ENCODE measurements at places on chromosomes 7 and 10.

GRCh38 chr7:23298141-23298881, 828 bp upstream of the MALSU1 start:
- DNase-seq: peak; percentile 86

GRCh38 chr7:17019106-17019505, 137.3 kb upstream of the AGR3 start:
- no peak for DNase-seq

DNA sequence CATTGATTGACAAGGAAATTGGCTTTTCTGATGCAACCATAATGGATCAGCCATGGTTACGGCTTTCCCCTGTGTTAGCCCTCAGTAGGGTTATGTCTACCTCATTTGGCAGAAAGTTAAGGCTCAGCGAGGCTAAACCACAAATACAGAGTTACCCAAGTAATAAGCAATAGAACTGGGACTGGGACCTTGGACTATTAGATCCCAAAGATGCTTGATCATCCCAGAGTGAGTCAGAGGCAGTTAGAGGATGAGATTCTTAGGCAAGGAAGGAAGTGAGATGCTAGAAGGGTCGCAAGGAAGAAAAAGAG, 401.4 kb downstream of the TNS3 start:
- no peak for DNase-seq

DNA sequence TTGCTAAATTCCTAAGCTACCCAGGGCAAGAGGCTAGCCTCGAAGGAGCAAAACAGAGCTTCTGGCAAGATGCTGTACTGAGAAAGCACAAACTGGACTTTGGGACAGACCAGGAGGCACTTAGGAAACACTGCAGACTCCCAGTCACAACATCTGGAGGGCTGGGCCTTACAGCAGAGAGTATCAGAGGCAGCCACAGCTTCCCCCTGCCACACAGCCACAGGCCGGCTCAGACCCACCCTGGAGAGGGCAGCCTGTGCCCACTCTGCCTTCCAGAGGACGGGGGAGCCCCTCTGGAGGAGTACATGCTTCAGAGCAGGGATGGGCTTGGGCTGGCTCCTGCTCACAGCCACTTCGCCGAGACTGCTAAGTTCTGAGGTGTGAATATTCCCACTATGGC, 17.4 kb downstream of the ESYT2 start:
- no peak for DNase-seq

DNA sequence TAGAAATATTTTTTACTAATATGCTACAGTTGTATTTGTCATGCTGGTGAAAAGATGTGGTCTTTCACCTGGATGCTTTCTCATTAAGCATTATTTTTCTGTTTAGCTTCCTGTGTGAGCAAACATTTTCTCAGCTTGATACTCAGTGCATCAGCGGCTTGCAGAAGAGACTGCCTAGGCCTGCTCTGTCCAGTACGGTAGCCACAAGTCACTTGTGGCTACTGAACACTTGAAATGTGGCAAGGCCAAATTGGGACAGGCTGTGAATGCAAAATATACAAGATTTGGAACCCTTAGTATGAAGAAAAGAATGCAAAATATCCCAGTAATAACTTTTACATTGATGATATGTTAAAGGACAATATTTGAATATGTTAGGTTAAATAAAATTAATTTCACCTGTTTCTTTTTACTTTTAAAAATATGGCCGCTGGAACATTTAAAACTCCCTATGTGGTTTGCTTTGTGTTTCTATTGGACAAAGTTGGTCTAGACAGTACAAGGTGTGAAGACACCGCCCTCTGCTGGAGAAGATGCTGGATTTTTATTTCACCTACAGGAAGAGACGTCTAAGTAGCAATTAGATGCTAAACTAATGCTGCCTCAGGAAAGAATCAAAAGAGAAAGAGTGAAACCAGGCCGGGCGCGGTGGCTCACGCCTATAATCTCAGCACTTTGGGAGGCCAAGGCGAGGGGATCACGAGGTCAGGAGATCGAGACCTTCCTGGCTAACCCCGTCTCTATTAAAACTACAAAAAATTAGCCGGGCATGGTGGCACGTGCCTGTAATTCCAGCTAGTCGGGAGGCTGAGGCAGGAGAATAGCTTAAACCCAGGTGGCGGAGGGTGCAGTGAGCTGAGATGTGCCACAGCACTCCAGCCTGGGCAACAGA, 5.3 kb downstream of the SRGN start:
- peak; percentile 94 for DNase-seq

GRCh38 chr7:27185854-27186667, 1.0 kb upstream of the HOXA11 start:
- no peak for DNase-seq

DNA sequence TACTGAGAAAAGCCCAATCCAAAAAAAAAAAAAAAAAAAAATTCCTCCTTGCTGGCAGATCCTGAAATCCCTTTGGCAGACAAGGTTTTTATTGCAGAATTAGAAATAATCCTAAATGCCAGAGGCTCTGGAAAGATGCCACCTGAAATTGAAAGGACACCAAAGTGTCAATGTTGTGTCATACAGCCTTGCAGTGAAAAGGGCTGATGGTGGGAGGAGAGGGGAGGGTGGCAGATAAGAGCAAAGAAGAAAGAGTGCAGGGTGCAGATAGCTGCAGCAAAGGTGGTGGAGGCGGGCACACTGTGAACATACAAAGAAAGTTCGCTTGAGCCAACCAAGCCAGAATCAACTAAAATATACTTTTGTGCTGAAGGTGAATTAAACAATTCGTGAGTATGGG, 8.2 kb upstream of the OPTN start:
- DNase-seq: peak; percentile 28

DNA sequence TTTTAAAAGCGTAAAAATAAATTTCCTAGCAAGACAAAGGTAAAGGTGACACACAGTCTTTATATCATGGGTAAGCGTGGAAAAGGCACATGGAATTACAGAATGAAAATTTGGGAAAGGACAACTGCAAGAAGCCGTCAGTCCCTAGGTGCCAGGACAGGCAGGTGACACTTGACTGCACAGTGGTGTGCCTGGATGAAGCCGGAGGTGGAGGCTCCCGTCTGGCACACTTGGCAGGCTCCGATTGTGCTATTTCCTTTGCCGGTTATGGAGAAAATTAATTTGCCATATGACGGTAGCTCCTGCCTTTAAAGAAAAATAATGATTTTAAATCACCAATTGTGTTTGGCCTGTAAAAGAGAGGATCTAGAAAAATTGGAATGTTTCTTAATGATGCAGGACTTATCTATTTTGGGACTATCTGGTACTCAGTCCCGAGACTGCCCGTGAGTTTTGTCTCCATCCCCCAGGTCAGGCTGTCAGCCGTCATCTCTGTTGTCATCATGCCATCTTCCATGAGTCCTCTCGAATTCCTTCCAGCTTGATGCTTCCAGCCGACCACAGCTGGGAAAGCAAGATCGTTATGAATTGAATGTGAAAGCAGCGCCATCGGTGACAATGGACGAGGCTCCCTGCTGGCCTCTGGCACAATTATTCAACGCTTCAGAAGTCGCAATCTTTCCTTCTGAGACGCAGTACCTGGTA, 56.2 kb upstream of the MGMT start:
- DNase-seq: no peak

GRCh38 chr7:16559497-16560179, 33.0 kb downstream of the LRRC72 start:
- DNase-seq: no peak

DNA sequence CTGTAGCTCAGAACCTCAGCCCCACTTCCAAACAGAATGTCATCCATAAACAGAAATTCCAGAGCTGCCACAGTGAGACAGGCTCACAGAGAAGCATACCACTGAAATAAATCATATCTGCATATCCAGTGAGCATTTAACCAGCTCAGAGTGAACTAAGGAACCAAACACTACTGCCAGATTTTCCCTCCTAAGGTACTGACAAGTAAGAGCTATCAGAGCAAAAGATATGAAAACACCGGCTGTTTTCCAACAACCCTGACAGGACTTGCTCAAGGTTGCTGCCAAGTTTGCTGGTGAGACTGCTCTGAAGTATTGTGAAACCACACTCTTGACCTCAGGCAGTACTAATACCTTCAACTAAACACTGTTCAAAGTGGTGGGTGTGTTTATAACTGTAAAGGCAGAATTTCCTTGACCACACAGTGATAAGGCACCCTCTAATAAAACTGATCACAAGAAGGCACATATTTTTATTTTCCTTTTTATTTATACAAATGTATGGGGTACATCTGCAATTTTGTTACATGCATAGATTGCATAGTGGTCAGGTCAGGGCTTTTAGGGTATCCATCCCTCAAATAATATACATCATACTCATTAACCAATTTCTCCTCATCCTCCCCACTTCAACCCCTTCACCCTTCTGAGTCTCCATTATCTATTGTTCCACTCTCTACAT, 18.3 kb downstream of the SGMS1 start:
- peak; percentile 100 for DNase-seq

DNA sequence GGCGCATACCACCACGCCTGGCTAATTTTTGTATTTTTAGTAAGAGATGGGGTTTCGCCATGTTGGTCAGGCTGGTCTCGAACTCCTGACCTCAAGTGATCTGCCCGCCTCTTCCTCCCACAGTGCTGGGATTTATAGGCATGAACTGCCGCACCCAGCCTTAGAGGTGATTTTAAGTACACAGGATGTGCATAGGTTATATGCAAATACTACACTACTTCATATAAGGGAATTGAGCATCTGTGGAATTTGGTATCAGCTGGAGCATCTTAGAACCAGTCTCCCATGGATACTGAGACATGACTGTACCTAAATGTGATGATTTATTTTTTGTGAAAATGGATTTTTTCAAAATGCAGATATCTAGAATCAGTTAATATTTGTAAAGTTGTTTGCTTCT, 21.1 kb downstream of the WAC start:
- no peak for DNase-seq

DNA sequence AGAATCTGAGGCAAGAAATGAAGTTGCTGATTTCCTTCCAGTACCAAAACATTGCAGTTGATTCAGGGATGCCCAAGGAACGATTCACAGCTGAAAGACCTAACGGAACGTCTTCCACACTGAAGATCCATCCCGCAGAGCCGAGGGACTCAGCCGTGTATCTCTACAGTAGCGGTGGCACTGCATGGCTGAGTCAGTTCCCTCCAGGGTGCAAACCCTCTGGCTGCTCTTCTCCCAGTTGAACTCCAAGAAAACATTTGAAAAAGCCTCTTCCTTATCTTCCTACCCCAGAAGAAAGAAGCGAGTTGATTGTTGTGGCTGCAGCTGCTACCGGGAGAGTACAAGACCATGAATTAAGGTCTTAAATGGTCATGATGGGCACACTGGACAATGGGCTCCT, 147.1 kb upstream of the PRSS1 start:
- no peak for DNase-seq

GRCh38 chr10:120335553-120335952, 121.5 kb upstream of the PLPP4 start:
- no peak for DNase-seq

DNA sequence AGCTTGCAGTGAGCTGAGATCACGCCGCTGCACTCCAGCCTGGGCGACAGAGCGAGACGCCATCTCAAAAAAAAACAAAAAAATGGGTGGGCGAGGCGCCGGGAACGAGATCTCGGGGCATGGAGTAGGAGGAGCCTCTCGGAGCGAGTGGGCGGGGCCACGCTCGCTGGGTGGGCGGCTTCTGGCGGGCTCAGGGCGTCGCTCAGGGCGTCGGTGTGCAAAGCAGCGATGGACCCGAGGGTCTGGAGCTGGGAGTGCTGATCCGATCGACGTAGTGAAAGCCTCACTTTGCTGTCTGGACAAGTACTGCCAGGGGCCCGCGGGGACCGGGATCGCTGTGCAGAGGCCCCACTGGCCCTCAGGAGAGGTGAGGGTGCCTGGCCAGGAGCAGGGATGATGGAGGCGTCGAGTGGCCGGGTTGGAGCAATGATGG, 22.6 kb upstream of the AMZ1 start:
- DNase-seq: no peak

DNA sequence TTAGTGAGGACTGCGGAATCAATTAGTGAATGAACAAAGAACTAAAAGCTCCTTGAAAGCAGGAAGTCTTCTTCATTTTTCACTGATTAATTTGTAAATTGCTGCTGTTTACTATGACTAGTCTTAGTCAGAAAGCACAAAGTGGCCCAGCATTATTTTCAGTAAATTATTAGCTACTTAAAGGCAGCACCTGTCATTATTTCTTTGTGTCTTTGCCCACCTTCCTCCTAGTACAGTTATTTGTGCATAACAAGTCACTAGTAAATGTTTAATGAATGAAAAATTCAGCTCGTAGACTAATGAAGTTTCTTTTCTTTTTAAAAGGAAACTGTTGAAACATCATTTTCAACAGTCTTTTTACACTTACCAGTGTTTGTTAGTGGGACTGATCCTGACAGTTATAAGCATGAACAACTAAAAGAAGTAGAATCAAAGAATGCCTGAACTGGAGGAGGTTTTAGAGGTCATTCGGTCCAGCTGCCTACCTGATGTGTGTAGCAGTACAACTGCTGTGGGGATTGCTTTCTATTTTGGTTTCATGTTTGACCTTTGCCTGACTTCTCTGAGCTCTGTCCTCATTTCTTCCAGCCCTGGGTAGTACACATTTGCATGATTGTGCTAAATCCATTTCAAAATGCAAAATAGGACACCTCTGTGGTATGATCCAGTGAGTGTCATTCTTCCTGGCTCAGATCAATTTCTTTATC, 140.0 kb upstream of the PHYHIPL start:
- no peak for DNase-seq

DNA sequence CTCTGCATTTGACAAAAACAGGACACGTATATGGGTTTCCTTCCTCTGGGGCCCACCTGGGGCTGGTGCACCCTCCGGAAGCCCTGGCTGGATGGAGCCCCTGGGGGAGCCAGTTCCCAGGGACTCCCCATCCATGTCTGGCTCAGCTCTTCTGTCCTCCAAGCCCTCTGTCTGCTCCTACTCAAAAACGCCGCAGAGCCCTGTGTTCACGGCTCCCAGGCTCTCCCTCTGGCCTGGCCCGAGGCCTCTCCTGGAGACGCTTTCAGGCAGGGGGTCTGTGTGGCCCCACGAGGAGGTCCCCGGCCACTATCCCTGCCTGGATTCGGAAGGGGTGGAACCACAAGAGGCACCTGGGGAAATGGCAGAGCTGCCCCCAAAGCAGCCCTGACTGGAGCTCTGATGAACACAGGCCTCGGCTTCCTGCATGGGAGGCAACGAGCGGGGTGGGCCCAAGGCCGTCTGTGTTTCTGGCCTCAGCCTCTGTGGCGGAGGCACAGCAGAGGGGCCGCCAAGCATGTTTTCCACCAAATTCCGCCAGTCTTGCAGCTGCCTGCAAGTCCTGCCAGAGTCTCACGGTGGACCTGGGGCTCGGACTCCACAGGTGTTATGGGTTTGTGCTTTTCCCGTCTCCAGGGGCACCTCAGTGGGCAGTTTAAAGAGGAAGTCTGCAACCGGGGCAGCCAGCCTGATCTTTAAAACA, 22.6 kb upstream of the INPP5A start:
- DNase-seq: no peak

GRCh38 chr7:105014693-105015389, 836 bp downstream of the KMT2E start:
- peak; percentile 42 for DNase-seq

GRCh38 chr10:132164761-132165278, 21.9 kb upstream of the DPYSL4 start:
- no peak for DNase-seq

GRCh38 chr7:128115336-128115820, 84.1 kb upstream of the LRRC4 start:
- DNase-seq: no peak
